ENCODE measurements at places on chromosomes 12 and 14. TPM values are rescaled to one million over a fixed set of nuclear protein-coding genes. Genes with fewer than 3 reads are reported as not detected.

AP4S1 gene
- total RNA-seq, result 7.6 TPM

RGS6 gene
- total RNA-seq, result not detected

TAS2R10 gene
- not detected for total RNA-seq

RTN1 gene
- not detected for total RNA-seq

PRIMA1 gene
- not detected for total RNA-seq

ACRBP gene
- total RNA-seq, result 9.4 TPM

STAC3 gene
- total RNA-seq, result 6.8 TPM

CCDC38 gene
- 1.5 TPM for total RNA-seq

GPR84 gene
- total RNA-seq, result 0.18 TPM

MYRFL gene
- total RNA-seq, result not detected

KLRG1 gene
- total RNA-seq, result 12.5 TPM

SLC2A14 gene
- 0.31 TPM for total RNA-seq

TAS2R50 gene
- total RNA-seq, result 0.76 TPM

RAD9B gene
- total RNA-seq, result 3.0 TPM

NRDE2 gene
- total RNA-seq, result 19.1 TPM

NTS gene
- total RNA-seq, result not detected

SLC10A1 gene
- total RNA-seq, result not detected

CLEC7A gene
- total RNA-seq, result not detected

FBLN5 gene
- total RNA-seq, result 0.91 TPM

ALDH2 gene
- 16.5 TPM for total RNA-seq

KLRC4 gene
- 9.9 TPM for total RNA-seq

RBP5 gene
- 0.70 TPM for total RNA-seq

KLRC3 gene
- total RNA-seq, result 3.0 TPM

SLC17A8 gene
- not detected for total RNA-seq

LTB4R gene
- total RNA-seq, result 30.5 TPM

SLC5A8 gene
- not detected for total RNA-seq

ADAM20 gene
- total RNA-seq, result 0.30 TPM

LMO3 gene
- 10.6 TPM for total RNA-seq

SLC25A47 gene
- not detected for total RNA-seq

PUS7L gene
- total RNA-seq, result 27.0 TPM

SSTR1 gene
- not detected for total RNA-seq

TPPP2 gene
- total RNA-seq, result not detected

PTPRO gene
- total RNA-seq, result 0.23 TPM

PLEKHH1 gene
- not detected for total RNA-seq

SIX6 gene
- total RNA-seq, result not detected

IAPP gene
- total RNA-seq, result not detected

PTGES3 gene
- 231 TPM for total RNA-seq

CCDC88C gene
- 262 TPM for total RNA-seq

ARHGAP9 gene
- 105 TPM for total RNA-seq

PMCH gene
- total RNA-seq, result not detected

NFE2 gene
- total RNA-seq, result not detected

ART4 gene
- not detected for total RNA-seq

SYNDIG1L gene
- not detected for total RNA-seq

CEP290 gene
- 22.4 TPM for total RNA-seq

CORO1C gene
- 127 TPM for total RNA-seq

TTLL5 gene
- total RNA-seq, result 52.7 TPM

NELL2 gene
- total RNA-seq, result 0.85 TPM

RIMBP2 gene
- not detected for total RNA-seq

SLC39A2 gene
- total RNA-seq, result not detected

TAS2R19 gene
- total RNA-seq, result 3.4 TPM

FOXA1 gene
- total RNA-seq, result not detected

INHBE gene
- 3.4 TPM for total RNA-seq

KRT6C gene
- total RNA-seq, result not detected

LMNTD1 gene
- not detected for total RNA-seq

EEA1 gene
- total RNA-seq, result 12.1 TPM

ETFBKMT gene
- total RNA-seq, result 2.8 TPM

PLEKHG7 gene
- 0.29 TPM for total RNA-seq

OGFOD2 gene
- total RNA-seq, result 25.8 TPM

GRIN2B gene
- total RNA-seq, result not detected
